ENCODE measurements at places on chromosomes 13 and 19.

GRCh38 chr13:93226065-93226622 is 463 bp upstream of the GPC6 start:
- no peak for DNase-seq

DNA sequence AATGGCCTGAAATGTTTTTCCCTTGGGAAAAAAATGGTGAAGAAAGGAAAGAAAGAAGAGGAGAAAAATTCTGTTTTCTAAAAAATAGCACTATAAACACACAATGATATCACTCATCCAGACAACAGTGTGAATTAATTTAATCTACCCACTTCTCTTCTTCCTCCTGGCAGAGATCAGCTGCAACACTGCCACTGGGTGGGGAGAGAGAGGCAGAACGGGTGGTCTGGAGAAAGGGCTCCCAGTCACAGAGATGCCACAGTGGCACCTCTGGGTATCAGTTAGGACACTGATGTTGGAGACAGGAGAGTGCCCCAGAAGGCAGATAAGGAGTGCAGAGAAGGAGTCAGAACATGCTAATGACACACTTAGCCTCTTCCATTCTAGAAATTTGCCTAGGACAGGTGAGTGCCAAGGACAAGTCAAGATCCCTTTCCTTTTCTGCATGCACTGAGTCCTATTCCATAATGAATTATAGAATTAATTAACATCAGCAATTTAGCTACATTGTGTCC is 168.6 kb downstream of the SUCLA2 start:
- DNase-seq, result no peak

DNA sequence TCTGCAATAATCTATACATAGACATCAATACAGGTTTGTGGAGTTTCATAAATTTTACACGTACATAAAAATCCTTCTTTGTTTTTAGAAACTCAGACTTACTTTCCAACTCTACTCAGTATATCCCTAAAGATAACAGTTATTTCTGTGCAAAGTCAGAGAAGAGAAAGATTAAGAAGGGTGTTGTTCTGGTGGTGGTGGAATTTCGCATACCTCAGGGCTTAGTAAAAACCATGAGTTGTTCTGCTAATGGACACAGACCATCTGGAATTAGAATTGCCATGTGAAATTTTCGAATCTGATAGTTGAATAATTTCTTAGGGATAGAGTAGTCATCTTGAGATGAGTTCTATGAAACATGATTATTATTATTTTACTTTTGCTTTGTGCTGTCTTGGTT is 102.7 kb downstream of the ZAR1L start:
- DNase-seq, result no peak

DNA sequence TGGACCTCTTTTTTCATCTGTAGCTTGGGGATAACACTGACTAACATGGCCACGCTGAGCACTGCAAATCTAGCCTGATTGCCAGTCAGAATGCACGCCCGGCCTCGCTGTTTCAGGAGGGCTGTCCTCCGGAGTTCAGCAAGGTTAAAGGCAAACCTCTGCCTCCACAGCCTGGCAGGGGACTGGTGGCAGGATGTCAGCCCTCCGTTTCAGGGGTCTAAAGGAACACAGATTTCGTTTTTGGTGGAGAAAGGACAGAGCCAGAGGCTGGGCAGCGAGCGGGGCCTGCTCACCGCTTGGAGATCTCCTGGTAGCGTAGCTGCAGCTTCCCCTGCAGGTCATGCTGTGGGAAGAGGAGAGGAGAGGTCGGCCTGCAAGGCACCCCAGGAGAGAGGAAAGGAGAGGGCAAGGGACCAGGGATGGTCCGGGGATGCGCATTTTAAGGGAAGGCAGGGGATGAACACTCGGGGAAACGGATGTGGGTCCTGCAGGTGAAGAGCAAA is 560 bp downstream of the NDUFA7 start:
- DNase-seq, result no peak

DNA sequence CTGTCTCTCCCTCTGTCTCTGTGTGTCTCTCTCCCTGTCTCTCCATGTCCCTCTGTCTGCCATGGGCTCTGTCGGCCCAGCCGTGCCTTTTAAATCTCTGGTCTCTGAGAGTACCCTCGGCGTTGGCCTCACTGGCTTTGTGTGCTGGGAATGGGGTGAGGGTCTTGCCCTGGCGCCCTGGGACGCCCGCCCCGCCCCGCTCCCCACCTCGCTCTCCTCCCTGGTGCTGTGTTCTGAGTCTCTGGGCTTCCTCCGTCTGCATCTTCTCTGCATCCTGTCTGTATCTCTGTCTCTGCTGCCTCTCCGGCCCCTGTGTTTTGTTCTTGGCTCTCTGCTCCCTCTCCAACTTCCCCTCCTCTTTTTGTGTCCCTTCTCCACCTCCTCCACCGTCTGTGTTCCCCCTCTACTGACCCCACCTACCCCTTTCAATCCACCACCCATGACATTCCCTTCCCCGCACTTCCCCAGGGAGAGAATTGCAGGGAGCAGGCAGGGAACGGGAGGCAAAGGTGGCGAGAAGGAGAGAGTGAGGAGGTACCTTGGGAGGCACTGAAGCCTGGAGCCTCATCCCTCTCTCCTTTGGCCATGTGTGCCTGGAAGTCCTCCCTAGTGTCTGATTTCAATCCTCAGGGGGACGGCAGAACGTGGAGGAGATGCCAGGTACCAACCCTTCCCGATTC is 4.0 kb upstream of the MEIS3 start:
- no peak for DNase-seq

DNA sequence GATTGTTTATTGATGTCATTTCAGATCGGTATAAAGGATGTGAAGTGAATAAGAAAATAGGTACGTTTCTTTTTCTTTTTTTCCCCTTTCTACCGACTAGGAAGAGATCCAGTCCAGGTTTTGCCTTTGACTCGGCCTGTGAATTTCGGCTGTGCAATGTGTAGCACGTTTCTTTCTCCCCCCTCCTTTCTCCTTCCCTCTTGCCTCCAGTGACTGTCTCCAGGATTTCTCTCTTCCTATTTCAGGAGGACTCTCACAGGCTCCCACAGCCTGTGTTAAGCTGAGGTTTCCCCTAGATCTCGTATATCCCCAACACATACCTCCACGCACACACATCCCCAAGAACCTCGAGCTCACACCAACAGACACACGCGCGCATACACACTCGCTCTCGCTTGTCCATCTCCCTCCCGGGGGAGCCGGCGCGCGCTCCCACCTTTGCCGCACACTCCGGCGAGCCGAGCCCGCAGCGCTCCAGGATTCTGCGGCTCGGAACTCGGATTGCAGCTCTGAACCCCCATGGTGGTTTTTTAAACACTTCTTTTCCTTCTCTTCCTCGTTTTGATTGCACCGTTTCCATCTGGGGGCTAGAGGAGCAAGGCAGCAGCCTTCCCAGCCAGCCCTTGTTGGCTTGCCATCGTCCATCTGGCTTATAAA is at the start of gene GPC6:
Gene GPC6 (plus strand): TSS at position 185 of the 657 bp plus-strand sequence.
- no peak for DNase-seq

- DNase-seq, result no peak
Observed at GRCh38 chr13:42219876-42220275, 52.1 kb upstream of the AKAP11 start.

- no peak for DNase-seq
Observed at GRCh38 chr19:33814181-33815165, 17.8 kb downstream of the KCTD15 start.

DNA sequence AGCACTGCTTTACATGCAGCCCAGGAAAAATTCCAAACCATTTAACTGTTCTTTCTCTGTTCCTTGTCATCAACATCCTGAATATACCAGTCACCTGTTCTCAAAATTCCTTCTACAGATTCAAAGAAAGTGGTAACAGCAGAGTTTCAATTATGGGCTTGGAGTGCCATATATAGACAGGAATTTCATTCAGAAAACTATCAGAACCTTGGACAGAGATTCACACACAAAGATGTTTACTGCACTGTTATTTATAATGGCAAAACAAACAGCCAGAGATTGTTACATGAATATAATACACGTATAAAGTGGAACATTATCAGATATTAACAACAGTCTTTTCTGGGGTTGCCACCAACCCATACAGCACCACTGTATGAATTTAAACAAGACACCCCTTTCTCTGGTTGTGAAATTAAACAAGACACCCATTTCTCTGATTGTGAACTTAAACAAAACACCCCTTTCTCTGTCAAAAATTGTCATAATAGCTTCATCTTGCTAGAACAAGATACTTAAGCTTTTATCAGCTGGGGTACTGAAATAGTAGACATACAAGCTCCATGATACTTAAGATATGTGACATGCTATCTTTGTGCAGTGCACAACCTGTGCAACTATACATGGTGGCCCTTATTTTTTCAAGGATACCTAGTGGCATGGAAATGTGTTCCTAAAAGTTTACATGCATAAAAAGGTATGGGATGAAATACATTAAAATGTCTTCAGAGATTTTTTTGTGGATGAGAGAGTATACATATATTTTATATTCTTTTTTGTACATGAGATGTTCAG is 12.6 kb downstream of the CACNA1A start:
- no peak for DNase-seq

GRCh38 chr19:8494158-8494557 is 8.3 kb downstream of the PRAM1 start:
- no peak for DNase-seq

DNA sequence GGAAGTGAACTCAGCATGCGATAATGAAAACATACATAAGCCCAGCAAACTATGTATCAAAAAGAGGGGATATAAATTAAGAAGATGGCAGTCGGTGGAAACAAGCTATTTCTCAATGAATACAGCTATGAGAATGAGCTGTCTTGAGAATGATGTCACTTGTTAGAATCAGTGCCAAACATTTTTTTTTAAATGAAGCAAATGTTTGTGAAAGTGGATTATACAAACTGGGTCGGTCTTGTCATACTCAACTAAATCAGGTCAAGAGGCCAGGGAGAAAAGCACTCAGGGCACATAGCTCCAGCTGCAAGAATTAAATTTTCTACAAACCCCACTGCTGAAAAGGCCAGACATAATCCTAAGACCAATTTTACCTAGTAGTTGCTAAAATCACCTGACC is 1048.4 kb downstream of the SLITRK1 start:
- no peak for DNase-seq

GRCh38 chr19:45717983-45718650 is 12.6 kb downstream of the FBXO46 start:
- no peak for DNase-seq

GRCh38 chr19:1468274-1468820 is 10.7 kb downstream of the C19orf25 start:
- DNase-seq, result no peak

DNA sequence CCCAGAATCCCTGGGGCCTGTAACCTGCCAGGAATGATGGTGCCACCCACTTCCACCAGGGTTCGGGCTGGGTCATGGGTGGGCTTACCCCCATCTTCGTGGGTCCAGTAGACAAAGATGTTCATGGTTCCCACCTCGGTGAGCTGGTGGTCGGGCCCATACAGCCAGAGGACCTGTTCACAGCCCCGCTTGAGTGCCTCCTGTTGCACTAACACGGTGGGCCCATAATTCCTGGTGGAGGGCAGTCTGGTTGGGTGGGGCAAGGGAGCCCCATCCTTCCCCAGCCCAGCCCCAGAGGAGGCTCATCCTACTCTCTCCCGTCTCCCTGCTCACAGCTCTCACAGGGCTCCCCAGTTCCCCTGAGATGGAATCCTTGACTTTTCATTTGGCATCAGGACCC is 13.7 kb downstream of the BCAT2 start:
- DNase-seq, result no peak

DNA sequence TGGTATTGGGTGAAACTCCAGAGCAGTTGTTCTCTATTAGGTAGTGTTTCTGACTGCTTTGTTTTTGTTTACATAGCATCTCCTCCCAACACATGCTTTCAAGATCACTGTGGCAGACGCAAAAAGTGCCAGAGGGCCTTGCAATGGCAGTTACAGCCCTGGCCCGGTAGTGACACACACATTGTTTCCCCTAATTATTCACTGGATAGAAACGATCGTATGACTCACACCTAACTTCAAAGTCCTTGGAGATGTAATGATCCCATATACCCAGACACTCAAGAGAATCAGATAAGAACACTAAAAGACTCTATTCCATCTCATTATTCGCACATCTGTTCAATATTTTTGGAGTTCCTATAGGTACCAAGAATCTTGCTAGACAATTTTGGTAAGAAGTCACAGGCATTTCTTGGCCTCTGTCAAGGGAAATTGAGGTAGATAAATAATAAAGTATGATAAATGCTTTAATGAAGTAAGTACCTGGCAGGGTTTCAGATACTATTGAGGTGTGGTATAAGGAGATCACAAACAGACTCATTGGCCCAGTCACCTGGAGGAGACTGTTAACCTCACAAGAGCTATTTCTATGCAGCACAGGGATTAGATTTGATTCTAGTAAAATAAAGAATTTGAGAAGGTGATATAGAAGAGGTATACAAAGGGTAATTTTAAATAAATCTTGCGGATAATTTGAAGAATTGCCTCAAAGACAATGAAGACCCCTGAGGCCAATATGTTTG is 485.3 kb downstream of the SLITRK6 start:
- no peak for DNase-seq

DNA sequence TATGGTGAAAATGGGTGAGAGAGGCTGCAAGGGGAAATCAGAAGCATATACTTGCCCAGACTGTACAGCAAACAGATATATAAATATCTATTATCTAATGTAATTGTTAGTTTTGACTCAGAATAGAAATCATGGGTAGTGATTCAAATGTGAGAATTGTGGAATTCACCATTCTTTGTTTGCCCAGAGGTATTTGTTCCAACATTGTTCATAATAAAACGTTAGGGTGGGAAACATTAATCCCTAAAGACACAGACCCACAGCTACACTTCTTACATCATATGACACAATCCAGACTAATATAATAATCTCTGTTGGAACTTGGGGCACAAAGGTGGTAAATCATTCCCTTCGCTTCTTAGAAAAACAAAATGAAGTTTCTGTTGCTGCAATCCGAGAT is 646.5 kb upstream of the SLITRK6 start:
- DNase-seq, result no peak

DNA sequence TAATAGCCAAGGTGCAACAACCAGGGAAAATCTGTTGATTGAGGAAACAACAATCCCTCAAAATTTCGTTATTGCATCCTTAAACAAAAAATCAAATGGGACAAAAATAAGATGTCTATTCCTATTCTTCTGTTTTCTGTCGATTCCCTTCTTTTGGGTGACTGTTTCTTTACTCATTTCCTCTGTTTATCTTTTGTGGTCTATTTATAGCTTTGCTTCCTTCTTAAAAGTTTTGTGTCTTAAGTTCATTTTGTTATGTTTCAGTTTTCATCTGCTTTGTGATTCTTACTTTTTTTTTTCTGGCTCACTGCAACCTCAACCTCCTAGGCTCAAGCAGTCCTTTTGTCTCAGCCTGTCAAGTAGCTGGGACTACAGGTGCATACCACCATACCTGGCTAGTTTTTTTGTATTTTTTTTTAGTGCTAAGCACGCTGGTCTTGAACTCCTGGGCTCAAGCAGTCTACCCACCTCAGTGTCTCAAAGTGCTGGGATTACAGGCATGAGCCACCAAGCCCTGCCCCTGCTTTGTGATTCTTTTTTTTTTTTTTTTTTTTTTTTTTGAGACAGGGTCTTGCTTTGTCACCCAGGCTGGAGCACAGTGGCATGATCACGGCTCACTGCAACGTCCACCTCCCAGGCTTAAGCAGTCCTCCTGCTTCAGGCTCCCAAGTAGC is 10.4 kb downstream of the ZNF146 start:
- no peak for DNase-seq
